Effector memory CD4-positive, alpha-beta T cell (primary cell): ENCODE measurements at places on chromosomes 2 and 18.

GRCh38 chr2:85924522-85924921 lies 35.7 kb upstream of the ST3GAL5 start:
- no peak for DNase-seq

DNA sequence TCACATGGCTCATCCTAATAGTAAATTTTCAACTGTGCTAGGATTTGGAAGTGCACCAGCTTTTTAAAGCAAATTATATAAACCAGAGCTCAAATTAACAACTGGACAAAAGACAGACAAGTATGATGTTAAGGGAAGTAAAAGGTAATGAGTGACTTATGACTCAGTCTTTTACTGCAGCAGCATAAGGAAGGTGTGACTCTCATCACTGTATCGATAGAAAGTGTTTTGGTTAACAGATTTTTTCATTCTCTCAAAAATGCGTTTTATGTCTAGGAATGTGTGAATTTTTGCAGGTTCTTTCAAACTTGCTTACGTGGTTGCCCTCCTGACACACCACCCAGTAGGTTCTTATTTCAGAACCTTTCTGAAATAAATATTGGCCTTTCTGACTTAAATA lies 244.2 kb upstream of the BOD1L2 start:
- DNase-seq: no peak

GRCh38 chr2:25078170-25079049 lies 36.5 kb downstream of the EFR3B start:
- DNase-seq: no peak

- DNase-seq: no peak
Measured at GRCh38 chr18:27856820-27857219, 320.1 kb downstream of the CDH2 start.

GRCh38 chr2:126911111-126911796 lies 12.6 kb downstream of the TEX51 start:
- no peak for DNase-seq

DNA sequence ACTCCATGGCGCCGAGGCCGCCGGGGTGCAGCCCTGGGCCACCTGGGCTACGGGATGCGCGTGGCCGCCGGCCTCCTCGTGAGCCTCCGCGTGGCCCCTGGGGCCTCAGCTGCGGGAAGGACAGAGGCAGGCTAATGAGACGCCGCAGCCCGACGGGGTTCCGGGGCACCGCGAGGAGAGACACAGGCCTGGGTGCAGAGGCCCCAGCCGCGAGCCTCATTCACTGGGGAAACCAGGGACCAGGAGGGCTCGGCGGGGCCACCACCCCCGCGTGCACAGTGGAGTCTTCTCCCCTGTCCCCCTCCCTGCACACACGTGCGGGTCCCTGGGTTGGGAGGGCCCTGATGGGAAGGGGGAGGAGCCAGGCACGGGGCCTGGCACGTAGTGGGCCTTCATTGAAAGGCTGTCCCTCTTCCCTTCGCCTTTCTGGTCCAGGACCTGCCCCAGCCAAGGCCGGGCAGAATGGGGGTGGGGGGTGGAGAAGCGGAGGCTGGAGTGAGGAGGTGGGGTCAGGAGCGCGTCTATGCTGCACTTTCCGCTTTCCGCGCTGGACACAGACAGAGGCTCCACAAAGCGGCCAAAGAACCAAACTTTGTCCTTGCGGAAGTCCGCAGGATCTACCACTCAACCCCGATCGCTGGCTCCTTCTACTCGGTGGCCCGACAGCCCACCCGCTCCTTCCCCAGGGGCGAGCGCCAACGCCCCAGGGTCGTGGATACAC lies 9.1 kb downstream of the ALPP start:
- DNase-seq: no peak

- no peak for DNase-seq
Measured at GRCh38 chr2:160911258-160911657, 249.0 kb upstream of the TANK start.

GRCh38 chr2:105934467-105934866 lies 189.8 kb downstream of the NCK2 start:
- peak; percentile 12 for DNase-seq

- DNase-seq: no peak
Measured at GRCh38 chr18:10020171-10020570, 106.4 kb downstream of the VAPA start.

- no peak for DNase-seq
Measured at GRCh38 chr2:161233858-161234431, 73.7 kb downstream of the TANK start.

DNA sequence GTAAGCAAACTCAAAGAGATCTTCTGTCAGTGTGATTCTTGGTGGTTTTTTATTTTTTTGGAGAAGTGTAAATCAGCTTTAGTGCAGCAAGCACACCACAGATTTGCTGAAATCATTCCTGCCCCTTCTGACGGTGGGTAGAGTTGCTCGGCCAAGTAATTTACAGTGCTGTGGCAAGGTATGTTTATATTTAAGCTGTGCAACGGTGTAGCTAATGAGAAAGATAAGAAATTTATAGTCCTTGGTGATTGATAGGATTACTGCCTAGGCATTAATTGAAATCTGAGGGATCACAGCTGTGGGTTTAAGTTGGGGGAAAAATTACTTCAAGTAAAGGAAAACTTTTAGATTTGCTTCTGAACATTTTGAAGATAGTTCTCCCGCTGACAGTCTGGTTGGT lies 286.6 kb downstream of the AGAP1 start:
- no peak for DNase-seq

DNA sequence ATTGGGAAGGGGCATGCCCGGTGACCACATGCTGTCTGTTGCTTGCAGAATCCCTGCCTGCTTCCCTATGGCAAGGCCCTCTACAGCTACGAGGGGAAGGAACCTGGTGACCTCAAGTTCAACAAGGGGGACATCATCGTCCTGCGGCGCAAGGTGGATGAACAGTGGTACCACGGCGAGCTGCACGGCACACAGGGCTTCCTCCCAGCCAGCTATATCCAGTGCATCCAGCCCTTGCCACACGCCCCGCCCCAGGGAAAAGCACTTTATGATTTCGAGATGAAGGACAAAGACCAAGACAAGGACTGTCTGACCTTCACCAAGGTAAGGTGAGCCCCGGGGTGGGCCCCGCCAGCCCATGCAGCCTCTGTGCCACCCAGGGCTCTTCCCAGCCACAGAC lies 218.6 kb downstream of the SH3RF3 start:
- DNase-seq: no peak

DNA sequence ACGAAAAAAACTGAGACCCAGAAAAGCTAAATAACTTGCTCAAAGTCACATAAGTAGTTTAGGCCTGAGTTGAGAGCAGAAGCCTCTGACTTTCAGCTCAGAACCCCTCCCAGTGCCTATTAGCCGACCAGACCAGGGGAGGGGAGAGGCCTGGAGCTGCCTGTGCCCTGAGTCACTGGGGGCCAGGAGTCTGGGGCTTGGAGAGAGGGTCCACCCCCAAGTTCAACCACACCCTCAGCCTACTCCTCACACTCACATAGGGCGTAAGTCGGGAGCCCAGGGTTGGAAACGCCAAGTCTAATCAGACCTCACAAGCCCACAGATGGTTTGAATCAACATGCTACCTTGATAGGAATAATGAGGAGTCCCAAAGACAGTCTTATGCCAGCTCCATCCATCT lies 12.6 kb upstream of the PKDCC start:
- no peak for DNase-seq

DNA sequence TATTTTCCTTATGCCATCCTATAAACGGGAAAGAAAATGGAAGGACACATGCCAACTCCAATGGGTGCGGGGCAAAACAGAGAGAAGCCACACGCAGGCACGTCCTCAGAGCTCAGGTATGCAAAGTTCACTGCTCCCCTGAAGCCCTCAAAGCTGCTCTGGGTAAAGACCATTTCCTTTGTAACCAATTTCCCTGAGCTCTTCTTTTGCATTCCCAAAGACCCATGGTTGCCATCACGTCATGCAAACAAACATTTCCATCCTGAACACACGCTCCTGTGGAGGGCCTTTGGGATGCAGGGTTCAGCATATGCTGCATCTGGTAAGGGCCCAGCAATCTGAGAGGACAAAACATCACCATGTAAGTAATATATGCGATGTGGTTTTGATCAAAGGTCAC lies 69.4 kb downstream of the EMILIN2 start:
- no peak for DNase-seq

DNA sequence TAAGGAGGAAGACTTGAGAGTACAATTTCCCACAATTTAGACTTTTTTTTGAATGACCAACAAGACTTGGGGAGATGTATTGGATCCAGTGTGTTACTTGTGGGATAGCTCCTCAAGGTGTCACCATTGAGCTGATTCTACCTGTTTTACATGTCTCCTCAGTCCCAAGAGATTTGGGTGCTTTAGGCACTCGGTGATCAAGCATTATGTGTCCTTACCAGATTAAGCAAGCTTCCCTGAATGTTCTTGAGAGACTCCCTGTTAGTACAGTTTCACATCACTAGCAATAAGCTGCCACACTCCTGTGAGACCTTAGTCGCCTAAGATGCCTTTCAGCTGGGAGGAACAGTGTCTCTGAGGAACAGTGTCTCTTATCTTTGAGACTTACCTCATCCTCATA lies 384.3 kb upstream of the SYT4 start:
- DNase-seq: no peak

DNA sequence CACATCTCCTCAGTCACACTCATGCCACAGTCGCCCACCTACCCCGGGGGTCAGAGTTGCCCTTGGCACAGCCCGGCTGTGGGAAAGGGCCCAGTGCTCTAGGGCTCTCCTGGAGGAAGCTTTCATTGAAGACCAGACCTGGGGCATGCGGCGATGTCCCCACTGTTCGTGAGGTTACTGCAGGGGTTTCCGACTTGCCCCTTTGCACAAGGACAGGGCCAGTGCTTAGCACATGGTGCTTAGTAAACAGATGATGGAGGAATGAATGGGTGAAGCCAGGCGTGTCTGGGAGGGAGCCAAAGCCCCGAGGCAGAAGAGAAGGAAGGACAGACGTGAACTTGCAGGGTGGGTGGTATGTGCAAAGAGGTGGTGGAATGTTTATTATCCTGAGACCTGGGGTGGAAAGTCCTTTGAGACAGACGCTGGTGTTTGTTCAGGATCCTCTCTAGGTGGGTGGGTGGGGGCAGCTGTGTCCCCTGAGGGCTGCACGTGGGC lies 205.9 kb upstream of the ARL4C start:
- DNase-seq: no peak

DNA sequence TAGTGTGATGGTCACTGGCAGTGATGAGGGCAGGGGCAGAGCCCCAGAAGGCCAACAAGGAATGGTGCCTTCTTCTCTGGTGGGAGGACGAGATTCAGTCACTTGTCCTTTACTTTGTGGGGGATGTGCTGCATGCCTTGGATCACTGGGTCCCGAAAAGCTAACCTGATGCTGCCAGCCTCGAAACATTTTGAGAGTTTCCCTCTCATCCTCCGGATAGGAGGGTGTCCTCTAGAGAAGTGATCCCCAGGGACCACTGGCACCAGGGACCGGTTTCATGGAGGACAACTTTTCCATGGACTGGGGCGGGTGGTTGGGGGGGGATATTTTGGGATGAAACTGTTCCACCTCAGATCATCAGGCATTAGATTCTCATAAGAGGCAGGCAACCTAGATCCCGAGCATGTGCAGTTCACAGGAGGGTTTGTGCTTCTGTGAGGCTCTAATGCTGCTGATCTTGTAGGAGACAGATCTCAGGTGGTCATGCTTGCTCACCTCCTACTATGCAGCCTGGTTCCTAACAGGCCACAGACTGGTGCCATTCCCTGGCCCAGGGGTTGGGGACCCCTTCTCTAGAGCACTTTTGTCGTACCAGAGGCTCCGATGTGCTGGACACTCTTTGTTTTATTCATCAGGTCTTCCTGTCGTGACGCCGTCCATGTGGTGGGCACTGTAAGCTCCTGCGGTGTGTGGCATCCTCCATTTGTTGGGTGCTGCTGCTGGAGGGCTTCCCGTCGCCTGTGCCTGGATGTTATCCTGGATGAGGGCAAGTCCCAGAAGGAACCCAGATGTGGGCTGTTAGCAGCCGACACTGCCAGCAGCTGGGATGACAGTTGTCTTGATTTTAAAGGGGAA lies 68.5 kb upstream of the HDAC4 start:
- no peak for DNase-seq

GRCh38 chr2:215760091-215760490 lies 253.3 kb downstream of the MREG start:
- DNase-seq: no peak

DNA sequence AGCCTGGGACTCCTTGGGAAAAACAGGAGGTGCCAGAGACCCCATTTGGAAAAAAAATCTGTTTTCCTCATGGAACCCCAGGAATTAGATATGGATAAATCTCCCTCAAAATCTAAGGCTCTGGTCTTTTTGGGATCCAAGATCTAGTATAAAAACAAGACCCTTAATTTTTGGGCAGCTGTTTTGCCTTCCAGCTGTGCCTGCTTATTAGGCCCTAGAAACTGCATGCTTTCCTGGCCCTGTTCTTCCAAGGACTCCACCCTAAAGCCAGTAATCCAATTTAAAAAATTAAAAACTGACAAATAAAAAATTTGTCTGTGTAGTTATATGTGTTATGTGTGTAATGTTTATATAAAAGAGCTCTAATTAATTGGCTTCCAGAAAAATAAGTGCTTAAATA lies 274.6 kb downstream of the STK39 start:
- no peak for DNase-seq

DNA sequence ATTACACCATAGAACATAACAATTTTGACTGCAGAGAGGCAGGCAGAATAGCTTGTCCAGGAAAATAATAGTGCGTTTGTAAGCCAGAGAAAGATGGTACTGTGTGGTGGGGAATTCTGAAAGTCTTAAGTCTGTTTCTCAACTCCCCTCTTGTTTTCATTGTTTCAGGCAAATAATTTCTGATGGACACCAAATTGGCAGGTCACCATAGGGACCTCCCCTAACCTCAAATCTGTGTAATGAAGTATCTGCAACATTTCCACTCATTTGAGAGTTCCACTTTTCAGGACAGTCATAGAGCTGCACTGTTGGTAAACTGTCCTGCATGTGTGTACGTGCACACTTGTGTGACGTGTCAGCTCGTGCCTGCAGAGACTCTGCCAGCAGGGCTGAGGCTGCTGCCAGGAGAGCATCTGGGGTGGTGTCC lies 195.6 kb downstream of the AGAP1 start:
- DNase-seq: no peak

DNA sequence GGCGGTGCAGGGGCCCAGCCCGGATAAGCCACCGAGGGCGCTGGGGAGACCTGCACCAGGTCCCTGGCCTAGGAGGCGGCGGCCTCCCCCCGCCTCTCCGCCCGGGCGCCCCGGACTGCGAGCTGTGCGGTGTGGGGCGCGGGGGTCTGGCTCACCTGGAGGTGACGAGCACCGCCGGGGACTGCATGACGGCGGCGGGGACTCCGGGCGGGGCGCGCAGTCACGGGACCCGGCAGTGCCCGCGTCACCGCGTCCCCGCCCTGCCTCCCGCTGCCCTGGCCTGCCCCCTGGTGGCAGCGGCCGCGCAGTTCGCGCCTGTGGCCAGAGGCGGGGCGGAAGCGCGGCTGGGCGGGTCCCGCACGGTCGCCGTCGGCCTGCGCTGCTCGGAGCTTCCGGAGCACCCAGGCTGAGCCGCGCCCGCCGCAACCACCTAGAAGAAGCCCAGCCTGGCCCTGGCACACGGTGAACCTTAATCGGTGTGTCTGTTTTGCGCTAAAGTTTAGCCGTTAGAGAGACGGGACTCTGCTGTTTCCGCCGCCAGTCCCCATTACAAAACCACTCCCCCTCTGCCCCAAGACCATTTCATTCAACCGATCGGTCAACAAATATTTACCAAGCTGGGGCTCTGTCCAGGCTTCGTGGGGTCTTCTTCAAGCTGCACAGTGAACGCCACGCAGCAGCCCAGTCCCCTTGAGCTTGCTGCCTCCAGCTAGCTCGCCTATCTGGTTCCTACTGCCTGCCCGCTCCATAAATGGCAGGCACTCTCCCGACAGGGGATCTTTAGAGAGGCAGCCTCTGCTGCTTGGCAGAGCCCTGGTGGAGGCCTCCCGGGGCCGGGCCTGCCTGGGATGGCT lies at the start of gene HS1BP3:
TSS of gene HS1BP3 (minus strand) at position 222 of the 854 bp plus-strand sequence. CDS start at position 187, 35 bp downstream.
- DNase-seq: peak; percentile 84
